ENCODE measurements at places on chromosomes 11 and 22. TPM values are rescaled to one million over a fixed set of nuclear protein-coding genes. Genes with fewer than 3 reads are reported as not detected.

DNA sequence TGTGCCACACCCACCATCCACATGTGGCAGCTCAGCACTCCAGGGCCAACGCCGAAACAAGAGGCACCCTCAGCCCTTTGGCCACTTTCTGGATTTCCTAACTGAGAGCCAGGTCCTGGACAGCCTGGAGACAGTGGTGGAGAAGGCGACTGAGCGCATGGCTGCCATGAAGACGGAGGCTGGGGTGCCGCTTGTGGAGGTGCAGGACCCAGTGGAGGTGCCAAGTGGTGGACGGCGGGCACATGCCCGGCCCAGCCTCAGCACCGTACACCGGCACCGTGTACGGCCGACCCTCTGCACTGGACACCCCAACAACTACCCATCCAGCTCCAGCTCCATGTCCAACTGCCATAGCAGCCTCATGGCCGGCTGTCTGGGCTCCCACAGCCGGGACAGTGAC is 1.5 kb downstream of the CCDC116 start:
- no peak for DNase-seq

DNA sequence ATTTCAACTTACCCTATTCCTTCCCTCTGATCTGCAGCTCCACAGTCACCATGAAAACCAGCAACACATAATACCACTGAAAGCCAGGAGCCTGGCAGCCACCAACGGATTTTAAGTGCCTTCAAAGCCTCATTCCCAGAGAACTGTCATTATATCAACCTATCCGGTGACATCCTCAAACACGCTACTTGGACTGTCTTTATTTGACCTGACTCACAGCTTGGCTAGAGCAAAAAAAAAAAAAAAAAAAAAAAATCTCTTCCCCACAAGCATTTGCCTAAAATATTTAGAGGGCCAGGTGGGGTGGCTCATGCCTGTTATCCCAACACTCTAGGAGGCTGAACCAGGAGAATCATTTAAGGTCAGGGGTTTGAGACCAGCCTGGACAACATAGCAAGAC is 32.4 kb upstream of the ARHGAP32 start:
- no peak for DNase-seq

DNA sequence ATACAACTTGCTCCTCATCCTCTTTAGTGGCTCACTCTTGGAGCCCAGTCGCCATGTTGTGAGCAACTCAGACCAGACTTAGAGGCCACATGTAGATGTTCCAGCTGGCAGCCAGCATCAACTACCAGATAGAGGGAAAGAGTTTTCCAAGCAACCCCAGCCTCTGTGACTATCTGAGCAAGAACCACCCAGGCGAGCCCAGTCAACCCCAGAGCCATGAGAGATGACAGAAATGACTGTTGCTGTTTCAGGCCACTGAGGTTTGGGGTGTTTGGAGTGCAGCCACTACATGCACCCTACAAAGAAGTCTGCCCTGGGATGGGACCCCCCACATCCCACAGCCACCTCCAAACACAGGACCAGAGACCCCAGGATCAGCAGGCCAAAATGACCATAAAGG is 24.8 kb upstream of the CLDN5 start:
- peak; percentile 13 for DNase-seq

GRCh38 chr11:21177379-21177778 is 508.0 kb downstream of the NELL1 start:
- DNase-seq = no peak

DNA sequence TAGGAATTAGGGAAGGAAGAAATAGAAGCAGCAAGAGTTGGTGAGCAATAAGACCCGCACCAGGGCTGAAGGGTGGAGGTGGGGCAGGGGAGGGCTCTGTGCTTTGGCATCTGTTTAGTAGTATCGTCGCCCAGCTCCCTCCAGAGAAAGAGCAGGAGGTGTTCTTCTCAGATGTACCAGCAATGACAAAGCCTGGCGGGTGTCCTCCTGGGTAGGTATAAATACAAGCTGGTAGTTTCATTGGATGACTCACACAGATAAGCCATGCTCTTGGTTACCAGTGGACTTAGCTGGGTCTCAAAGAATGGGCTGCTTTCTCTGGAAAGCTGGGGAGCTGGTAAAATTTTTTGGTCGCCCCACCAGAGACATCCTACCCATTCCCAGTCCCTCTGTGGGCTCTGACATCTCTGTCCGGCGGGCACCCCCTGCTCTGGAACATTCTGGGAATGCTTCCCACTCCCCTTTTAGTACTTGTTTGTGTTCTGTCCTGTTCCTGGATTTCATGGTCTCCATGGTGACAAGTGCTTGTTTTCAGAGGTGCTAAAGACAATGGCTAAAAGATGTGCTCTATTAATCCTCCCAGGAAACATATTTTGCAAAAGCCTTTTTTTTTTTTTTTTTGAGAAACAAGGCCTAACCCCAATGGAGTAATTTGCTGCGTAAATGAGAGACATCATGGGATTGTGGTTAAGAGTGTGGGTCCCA is 15.4 kb upstream of the TUBA8 start:
- DNase-seq = peak; percentile 38

- DNase-seq = no peak
Observed at GRCh38 chr11:123272565-123272964, 77.5 kb upstream of the CLMP start.

DNA sequence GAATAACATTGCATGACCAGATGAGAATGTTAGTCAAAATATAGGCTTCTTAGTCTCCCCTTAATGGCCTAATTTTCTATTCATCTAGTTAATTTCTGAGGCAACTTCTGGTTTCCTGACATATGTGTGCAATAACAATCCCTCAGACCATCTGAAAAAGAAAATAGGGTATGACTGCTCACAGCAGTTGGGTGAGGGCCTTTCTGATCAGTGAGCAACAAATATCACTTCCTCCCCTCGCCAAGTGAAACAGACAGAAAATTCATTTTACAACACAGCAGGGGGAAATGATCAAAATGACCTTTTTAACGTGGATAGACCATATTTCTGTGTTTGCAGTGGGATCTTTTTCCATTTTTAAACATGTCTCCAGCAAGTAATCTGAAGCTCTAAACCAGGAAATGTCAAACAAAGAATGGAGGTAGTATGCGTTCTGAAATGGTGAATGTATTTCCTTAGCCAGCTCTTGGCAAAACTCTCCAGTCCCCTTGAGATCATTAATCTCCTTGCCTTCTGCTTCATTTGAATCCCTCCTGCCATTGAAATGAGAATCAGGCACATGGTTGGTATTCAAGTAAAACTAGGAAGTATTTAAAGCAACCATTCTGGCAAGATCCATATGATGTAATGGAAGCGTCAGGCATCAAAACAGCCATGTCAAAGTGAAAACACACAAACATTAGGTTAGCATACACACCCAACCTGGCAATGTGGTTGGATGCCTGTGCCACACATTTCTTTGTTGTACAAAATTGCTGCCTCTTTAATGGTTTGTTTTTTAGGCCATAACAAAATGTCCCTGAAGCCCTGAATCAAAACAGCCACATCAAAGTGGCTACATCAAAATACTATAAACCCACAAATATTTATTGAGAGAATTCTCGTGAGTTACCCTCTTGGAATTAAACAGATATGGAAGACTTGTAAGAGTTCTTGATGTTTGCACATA is 100.1 kb downstream of the SLC1A2 start:
- no peak for DNase-seq

- no peak for DNase-seq
Observed at GRCh38 chr11:81596704-81597103, 1137.0 kb downstream of the FAM181B start.

- no peak for DNase-seq
Observed at GRCh38 chr22:38163844-38164550, 17.6 kb downstream of the PLA2G6 start.

DNA sequence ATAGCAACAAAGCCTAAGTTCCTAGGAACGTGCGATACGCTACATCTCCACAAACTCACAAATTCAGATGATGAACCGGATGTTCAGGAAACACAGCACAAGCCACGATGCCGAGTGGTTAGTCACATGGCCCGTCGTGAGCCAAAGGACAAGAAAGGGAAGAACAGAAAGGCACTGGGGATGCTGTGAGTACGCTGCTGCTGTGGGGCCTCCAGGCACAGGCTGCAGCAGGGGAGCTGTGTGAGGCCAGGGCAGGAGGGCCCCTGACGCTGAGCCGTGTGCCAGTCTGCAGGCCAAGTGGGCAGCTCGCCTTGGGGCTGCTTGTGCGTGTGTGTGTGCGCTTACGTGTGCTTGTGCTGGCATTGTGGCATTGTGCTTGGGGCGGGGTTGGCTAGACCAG is 89.4 kb downstream of the CTTN start:
- DNase-seq = no peak

- no peak for DNase-seq
Observed at GRCh38 chr11:62752994-62753735, 795 bp downstream of the ZBTB3 start.

- DNase-seq = no peak
Observed at GRCh38 chr11:127114035-127114434, 113.5 kb upstream of the KIRREL3 start.

DNA sequence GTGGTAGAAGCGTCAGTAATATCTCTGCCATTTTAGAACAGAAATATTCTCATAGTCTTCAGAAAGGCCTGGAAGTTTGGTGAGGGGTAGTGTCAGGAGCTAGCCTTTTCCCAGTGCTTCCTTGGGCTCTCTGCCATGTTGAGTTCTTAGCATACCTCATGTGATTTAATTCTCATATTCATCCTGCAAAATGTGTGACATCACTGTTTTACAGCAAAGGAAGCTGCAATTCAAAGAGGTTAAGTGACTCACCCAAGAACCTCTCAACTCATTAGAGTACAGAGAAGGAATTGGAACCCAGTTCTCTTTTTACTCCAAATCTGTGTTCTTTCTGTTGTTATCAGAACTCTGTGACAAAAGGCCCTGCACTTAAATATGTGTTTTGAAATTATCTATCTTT is 72.1 kb downstream of the RNF169 start:
- DNase-seq = no peak

DNA sequence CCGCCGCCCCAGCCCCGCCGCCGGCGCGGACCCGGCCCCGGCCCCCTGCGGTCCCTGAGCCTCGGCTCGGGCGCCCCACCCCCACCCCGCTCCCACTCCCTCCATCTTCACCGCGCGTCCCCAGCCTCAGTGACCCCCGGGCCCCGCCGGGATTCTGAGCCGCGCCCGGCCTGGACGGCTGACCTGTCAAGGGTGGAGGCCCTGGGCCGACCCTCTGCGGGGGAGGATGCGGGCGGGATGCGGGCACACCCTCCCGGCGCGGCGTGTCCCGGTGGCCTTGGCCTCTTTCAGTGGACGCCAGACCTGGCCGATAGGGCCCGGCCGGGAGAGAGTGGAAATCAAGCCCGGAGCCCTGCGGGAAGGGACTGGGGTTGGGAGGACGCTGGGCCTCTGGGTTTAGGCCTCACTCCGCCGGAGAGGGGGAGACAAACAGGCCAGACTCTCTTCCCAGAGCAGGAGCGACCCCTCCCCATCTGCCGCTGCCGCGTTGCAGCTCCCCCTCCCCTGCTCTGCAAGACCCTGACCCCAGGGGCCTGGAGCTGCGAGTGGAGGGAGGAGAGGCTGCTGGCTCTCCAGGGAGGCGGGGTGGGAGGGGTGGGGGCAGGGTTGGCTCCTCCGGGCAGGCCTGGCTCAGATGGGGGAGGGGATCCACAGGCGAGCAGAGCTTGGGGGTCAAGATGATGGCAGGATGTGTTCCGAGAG is 525 bp downstream of the MAPK8IP2 start:
- no peak for DNase-seq

DNA sequence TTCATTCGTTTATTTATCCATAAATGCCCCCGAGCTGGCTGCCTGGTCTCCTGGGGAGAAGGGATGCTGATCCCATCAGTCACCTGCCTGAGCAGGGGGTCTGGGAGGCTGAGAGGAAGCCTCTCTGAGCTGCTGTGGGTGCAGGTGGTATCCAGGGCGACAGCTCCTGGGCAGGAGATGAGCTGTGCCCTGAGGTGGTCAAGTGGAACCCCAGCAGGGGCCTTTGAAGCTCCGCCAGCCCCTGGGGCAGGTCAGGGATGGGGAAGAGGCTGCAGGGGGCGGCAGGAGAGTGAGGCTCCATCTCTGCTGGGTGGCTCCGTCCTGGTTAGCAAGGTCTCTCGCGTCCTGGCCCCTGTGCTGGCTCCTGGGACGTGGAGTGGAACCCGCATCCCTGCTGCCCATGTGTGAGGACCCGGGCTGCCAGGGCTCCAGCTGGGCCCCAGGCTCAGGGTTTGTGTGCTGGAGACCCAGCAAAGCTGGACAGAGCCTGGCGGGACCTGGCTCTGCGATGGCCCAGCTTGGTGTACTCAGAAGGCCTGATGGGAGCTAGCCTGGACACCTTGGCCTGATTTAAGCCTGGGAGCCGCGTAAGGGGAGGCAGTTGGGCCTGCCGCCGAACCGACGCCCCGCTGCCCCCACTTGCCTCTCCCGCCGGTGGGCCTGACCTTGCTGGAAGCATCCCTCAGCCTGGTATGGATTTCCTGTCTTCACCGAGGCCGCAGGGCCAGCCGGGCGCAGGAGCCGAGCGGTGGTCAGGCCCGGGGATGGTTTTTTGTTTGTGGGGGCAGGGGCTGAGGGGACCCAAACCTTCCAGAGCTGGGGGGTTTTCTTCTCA is 44.5 kb downstream of the RTN4R start:
- DNase-seq = no peak

GRCh38 chr11:72925656-72926055 is 111.4 kb downstream of the ATG16L2 start:
- no peak for DNase-seq

DNA sequence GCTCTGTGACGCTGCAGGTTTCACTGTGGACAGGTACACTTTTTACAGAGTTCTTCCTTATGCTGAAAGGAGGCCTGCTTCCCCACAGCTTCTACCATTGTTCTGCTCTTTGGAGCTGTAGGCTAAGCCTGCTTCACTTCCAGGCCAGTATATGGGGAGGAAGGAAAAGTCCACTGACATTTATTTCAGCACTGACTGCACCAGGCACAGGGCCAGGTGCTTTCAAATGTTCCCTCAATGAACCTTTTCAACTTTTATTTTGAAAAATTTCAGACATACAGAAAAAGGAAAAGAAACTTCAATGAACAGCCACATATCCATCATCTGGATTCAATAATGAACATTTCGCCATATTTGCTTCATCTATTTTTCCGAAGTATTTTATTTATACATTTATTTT is 22.0 kb downstream of the POU2F3 start:
- DNase-seq = no peak

The MMP7 gene
- not detected for total RNA-seq

The MPZL3 gene
- 47.3 TPM for total RNA-seq

The SEPTIN3 gene
- total RNA-seq = 2.2 TPM

The EFCAB6 gene
- 0.29 TPM for total RNA-seq

The ART1 gene
- total RNA-seq = not detected

The IFITM10 gene
- total RNA-seq = 0.27 TPM

The GCAT gene
- total RNA-seq = 21.8 TPM

The TBX1 gene
- not detected for total RNA-seq

The CLTCL1 gene
- total RNA-seq = 1.6 TPM

The SYT13 gene
- not detected for total RNA-seq

The HPX gene
- total RNA-seq = not detected
